ENCODE measurements at places on chromosomes 12 and 14. TPM values are rescaled to one million over a fixed set of nuclear protein-coding genes. Genes with fewer than 3 reads are reported as not detected.

BDKRB2 gene
- 0.02 TPM for total RNA-seq

DNA sequence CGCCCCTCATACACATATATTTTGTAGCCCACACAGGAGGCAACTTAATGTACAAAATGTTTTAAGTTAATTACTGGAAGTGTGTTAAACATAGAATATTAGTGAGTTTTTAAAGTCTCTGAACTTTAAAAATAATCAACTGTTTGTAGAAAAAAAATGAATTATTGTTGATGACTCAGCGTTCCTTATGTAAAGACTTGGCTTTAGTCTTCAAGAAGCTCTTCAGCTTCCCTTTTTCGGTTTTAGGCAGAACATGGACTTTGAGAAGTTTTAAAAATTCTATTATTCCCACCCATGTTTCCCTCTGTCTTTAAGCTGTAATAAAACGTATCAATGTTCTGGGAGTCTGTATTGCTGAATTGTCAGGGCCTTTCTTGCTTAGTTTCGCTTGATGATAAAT lies 269.5 kb downstream of the FBXL14 start:
- DNase-seq: no peak
- H3K4me3 ChIP-seq: no peak overlapping the region
- H3K27me3 ChIP-seq: no peaks in the 10 kb centered on the region
- no peaks in the 10 kb centered on the region for H3K36me3 ChIP-seq
- peaks cover 11% of the 10 kb centered on the region for H3K4me1 ChIP-seq

GCN1 gene
- total RNA-seq: 172 TPM

DNA sequence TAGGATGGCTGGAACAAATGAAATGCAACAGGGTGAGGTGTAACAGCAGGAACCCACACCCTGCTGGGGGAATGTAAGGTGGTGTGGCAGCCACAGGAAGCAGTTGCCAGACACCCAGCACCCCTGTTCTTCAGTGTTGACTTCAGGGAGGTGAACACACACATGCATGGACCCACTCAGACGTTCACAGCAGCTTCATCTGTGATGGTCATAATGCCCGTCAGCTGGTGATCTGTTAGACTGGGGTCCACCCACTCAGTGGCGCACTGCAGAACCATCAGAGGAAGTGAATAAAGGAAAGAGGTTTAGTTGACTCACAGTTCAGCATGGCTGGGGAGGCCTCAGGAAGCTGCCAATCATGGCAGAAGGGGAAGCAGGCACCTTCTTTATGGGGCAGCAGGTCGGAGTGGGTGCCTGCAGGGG lies 22.7 kb upstream of the TEX22 start:
- no peaks in the 10 kb centered on the region for H3K27me3 ChIP-seq
- no peaks in the 10 kb centered on the region for H3K36me3 ChIP-seq
- H3K27ac ChIP-seq: no peak overlapping the region
- no peak overlapping the region for H3K4me3 ChIP-seq
- H3K4me1 ChIP-seq: peaks cover 8% of the 10 kb centered on the region

GRCh38 chr12:30908076-30908721 lies 18.3 kb upstream of the TSPAN11 start:
- H3K4me3 ChIP-seq: no peak overlapping the region
- H3K27ac ChIP-seq: no peak overlapping the region
- H3K27me3 ChIP-seq: no peaks in the 10 kb centered on the region
- DNase-seq: no peak

EFS gene
- total RNA-seq: 0.07 TPM

Data from K562 (cell line).